Activated T-helper 1 cell treated with anti-CD3 and anti-CD28 coated beads, Interleukin-12 subunit alpha, Interleukin-12 subunit beta, Interleukin-2, Interleukin-4 antibody, amounts not matched to agents 30 ng/mL and 10 ng/mL and 1 ng/mL, durations not matched to agents 14 hours and 24 hours and 36 hours (primary cell): ENCODE measurements at places on chromosomes 2 and 18.

- no peak for DNase-seq
These were observed 33.8 kb upstream of the CYP1B1 start for GRCh38 chr2:38109732-38110181.

GRCh38 chr2:67991456-67991855, 71.3 kb downstream of the C1D start:
- DNase-seq = no peak

GRCh38 chr2:241909769-241910168, 40.2 kb downstream of the RTP5 start:
- no peak for DNase-seq

GRCh38 chr18:75500545-75500944, 73.0 kb upstream of the SMIM21 start:
- no peak for DNase-seq

GRCh38 chr2:18519914-18520450, 40.5 kb downstream of the RDH14 start:
- no peak for DNase-seq

DNA sequence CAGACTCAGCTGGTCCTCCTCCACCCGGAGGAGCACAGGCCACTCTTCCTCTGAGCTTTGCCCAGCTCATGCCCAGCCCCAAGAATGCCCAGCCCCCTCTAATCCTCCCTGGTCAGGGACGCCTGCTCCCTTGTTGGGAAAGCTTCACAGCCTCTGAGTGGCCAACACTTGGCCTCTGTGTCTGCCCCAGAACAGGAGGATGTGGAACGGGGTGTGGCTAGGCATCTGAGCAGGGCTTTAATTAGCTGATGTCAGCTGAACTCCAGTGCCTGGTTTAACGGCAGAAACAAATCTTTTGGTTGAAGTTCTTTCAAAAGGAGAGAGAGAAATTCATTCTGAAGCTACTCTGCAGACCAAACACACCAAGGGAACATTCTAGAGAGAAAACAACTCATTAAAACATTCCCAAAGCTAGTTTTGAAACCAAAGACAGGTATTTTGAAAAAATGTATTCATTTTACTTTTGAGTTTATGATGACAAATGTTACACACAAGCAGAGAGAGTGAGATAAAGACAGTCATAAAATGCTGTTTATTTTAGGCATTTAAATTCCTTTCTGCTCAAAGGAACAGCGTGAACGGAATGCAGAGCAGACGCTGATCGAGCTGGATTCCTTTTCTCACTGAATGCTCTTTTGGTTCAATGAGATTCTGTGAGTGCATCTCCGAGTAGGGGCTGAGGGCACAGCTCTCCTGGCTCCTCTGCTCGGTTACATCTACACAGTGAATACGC, 63.8 kb downstream of the RTP5 start:
- DNase-seq = no peak

DNA sequence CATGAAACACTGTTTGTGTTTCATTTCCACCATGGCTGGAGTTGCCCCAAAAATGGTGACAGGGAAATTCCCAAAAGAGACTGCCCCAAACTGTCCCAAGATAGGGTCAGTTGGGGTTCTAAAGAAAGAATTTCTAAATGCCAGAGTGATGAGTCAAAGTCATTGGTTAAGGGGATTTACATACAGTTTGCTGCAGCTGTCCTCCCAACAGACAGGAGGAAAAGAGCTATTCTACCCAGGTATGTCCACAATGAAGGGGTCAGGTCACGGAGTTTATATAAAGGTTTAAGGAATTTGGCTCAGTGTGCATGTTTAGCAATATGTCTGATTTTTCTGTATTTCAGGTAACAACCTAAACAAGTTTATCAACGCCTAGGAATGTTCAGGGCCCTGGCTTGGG, 344.1 kb downstream of the TDRD15 start:
- no peak for DNase-seq

GRCh38 chr2:45273412-45274249, 264.4 kb upstream of the SIX2 start:
- no peak for DNase-seq

DNA sequence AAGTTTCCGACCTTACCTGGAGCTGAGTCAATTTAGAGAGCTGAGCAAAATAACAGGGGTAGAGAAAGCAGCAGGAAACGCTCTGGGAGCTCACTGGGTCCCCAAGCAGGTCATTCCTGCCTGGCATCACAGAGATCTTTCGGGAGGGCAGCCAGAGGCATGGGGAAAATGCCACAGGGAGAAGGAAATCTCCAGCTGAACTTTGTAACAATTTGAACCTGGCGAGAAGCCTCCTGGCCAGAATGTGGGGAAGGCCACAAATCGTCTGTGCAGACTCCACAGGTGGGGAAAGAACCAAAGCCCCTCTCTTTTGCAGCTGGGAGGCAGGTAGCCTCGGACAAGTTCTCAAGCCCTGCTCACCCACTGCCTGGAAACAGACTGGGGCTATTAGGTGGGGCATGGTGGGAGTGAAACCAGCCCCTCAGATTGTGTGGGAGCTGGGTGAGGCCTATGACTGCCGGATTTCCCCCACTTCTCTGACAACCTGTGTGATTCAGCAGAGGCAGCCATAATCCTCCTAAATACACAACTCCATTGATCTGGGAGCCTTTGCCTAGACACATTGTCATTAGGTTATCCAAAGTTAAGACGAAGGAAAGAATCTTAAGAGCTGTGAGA, 53.9 kb downstream of the INO80D start:
- no peak for DNase-seq

GRCh38 chr2:19176172-19176852, 182.1 kb downstream of the OSR1 start:
- no peak for DNase-seq

DNA sequence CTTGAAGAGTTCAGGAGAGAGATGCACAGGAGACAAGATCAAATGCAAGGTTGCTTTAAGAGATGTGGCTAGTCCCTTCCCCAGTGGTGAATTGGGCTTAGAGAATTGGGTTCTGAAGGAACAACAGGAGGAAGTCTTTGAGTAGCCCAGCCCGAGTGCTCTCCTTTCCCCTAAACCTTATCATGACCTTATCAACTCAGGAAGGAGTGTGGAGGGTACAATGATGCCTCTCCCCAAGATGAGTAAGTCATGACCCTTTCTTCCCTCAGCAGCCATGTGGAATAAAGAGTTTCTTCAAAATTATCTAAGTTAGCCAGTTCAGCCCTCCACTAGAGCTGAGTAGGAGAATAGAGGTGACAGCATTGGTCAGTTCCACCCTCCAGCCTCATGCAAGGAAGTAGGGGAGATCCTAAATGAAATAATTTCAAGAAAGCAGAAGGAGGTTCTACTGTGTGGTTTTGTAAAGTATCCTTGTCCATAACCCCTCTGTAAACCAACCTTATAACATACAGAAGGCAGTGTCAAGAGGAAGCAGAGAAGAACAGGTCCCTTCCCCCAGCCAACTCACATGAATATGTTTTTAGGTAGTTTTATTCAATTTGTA, 88.4 kb downstream of the ARHGAP15 start:
- DNase-seq = no peak

DNA sequence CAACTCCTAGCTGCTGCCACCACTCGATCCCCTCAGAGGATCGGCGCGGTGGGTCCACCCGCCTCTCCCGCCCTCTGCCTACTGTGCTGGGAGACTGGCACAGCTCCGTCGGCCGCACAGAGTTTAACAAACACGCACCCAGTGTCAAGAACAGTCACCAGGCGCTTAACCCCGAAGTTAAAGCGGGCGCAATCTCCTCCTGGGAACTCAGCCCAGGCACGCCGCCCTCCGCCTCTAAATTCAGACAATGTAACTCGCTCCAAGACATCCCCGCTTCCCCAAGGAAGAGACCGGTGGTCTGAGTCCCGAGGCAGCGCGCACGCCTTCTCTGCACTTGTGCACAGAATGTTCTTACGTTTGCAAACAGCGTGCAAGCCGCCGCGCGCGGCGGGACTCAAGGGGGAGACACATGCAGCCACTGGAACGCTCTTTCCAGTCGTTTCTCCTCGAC, 533 bp downstream of the CXCR4 start:
- peak; percentile 30 for DNase-seq

DNA sequence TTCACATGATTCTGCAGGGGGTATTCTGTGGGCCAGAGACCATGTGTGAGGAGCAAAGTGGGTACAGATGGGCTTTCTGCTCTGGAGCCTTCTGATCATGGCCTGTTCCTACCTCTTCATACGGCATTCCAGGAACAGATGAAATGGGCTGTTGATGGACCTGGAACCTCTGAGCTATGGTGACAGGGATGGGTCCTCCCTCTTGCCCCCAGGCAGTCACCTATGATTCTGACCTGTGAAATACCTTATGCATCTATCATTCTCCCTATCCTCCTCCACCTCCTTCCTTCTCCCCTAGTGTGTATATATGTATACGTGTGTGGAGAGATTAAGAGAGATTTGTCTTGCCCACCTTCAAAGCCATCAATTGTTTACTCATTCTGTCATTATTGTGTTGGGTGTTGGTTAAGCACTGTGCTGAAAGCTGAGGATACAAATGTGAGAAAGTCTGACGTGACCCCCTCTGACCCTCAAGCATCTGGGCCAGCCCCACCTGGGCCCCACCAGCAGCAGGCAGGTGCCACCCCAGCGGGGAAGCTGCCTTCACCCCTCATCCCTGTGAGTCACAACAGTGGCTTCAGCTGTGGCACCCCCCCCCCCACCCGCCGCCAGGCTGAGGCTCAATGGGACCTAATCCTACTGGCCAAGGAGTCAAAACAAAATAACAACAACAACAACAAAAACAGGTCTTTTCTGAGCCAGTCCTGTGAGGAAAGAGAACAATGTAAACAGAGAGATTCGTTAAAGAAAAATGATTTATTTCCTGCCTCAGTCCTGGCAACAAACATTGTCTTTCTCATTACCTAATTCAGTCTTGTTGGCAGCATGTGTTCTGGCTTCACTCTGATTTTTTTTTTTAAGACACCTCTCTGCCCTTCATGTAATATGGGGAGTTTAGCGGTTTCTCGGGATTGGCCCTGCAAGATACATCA, 103.8 kb upstream of the CDC42EP3 start:
- no peak for DNase-seq

GRCh38 chr2:52500561-52500960, 1267.0 kb upstream of the CHAC2 start:
- DNase-seq = no peak

- DNase-seq = no peak
These were observed 104.5 kb downstream of the COL6A3 start for GRCh38 chr2:237309416-237309815.

- DNase-seq = no peak
These were observed 250.7 kb upstream of the SALL3 start for GRCh38 chr18:78728784-78729467.

DNA sequence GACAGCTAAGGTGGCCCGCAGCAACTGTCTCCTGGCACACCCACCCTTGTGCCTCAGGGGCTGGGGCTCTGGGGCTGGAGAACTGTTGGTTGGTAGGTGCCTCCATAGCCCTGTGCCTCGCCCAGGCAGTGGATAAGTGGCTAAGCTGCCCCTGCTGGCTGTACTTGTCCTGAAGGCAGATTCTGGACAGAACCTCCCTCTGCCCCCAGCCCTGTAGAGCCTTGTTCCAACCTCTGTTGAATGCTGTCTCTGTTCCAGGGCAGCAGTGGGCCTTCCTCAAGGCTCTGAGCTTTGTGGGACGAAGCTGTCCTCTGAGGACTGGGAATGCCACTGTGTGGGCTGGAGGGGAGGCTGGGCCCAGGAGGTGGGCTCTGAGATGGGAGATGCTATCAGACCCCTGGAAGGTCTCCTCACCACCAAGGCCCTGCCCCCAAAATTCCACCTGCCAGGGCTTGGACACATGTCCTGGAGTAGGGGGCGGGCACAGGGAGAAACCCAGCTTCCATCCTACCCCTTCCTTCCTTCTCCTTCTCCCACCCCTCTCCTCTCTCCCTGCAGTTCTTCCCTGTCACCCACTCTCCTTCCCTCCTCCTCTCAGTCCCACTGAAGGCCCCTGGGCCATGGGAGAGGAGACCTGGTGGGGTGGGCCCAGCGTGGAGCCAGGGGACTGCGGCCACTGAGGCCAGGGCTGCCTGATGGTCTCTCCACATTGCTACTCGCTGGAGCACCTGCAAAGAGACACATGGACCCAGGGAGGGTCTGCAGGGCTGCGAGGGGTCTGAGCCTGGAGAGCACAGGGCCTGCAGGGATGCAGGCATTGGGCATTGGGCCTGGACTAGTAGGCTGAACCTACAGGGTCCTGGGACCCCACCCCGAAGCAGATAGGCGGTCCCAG, 1.7 kb upstream of the PDCD1 start:
- no peak for DNase-seq

GRCh38 chr2:235858881-235859280, 309.3 kb downstream of the GBX2 start:
- no peak for DNase-seq

DNA sequence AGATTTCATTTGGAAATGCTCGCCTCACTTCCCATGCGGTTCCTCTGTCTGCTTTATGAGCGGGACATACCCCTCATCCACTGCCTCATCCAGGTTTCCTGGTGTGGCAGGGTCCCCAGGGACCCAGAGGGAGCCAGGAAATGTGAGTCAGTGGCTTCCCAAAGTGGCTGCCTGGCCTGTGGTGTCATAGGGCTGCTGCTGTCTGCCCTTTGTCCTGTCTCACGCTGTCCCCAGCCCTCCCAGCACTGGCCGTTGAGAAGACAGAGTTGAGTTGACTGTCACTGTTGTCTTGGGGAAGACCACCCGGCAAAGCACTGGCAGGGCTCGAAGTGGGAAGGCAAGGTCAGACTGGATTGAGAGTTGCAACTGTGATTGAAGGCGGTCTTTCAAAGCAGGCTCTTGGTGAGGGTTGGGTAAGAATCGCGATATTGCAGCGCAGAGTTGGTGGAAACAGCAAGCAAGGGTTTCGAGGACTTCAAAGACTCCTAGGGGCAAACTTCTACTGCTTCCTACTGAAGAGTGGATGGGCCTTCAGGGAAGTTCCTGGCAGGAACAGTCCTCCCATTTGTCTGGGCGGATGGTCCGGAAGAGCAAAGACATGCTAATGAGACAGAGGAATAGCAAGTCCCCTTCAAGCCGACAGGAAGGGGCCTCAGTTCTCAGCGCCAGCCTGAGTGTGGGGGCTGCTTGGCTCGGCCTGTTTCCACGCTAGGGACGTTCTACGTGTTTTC, 33.9 kb downstream of the RAB31 start:
- no peak for DNase-seq

DNA sequence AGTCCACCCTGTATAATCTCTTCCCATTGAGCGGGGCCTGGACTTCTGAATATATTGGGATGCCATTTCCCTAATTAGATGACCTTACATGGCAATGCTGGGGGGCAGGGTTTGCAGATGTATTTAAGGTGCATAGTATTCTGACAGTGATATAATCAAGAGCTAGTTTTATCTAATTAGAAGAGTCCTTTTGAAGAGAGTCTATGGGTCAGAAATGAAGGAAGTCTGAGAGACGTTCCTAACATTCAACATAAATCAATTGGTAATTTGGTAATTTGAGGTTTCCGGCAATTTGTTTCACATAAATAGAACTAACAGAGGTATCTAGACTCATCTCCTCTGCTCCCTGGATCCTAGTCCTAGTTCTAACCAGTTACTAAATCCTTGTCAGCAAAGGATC, 25.7 kb upstream of the UXS1 start:
- no peak for DNase-seq

- no peak for DNase-seq
These were observed 240.5 kb upstream of the SALL3 start for GRCh38 chr18:78739115-78739514.

DNA sequence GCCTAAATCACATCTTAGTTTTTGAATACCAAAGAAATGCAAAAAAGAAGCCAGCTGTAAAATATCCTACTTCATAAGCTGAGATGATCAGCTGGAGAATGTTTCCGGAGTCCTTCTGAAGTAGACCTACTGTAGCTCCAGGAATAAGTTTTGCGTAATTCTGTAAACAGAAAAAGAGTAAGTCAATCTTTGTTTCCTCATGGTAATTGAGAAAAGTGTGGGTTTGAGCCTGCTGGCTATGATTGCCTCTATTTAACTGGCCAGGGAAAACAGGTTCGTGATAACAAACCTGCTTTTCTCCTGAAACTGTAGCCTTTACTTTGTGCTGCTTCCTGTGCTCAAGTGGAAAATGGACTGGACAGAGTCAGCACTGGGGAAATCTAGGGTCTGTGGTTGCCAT, 58.2 kb downstream of the ITGB6 start:
- DNase-seq = no peak
